ENCODE measurements at places on chromosomes 11 and 22.

- DNase-seq: no peak
Observed at GRCh38 chr11:130457623-130458409, 9.4 kb downstream of the ADAMTS15 start.

GRCh38 chr22:45887202-45888131, 89.5 kb downstream of the WNT7B start:
- no peak for DNase-seq

DNA sequence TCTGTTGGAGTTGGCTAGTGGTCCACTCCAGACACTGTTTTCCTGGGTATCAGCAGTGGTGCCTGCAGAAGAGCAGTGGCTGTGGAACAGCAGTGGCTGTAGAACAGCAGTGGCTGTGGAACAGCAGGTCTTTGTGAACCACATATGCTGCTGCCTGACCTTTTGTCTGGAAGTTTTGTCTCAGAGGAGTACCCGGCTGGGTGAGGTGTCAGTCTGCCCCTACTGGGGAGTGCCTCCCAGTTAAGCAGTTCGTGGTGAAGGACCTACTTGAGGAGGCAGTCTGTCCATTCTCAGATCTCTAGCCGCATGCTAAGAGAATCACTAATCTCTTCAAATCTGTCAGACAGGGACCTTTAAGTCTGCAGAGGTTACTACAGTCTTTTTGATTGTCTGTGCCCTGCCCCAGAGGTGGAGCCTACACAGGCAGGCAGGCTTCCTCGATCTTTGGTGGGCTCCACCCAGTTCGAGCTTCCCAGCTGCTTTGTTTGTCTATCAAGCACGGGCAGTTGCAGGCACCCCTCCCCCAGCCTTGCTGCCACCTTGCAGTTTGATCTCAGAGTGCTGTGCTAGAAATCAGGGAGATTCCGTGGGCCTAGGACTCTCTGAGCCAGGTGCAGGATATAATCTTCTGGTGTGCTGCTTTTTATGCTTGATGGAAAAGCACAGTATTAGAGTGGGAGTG, 89.1 kb upstream of the TRIM48 start:
- DNase-seq: no peak

DNA sequence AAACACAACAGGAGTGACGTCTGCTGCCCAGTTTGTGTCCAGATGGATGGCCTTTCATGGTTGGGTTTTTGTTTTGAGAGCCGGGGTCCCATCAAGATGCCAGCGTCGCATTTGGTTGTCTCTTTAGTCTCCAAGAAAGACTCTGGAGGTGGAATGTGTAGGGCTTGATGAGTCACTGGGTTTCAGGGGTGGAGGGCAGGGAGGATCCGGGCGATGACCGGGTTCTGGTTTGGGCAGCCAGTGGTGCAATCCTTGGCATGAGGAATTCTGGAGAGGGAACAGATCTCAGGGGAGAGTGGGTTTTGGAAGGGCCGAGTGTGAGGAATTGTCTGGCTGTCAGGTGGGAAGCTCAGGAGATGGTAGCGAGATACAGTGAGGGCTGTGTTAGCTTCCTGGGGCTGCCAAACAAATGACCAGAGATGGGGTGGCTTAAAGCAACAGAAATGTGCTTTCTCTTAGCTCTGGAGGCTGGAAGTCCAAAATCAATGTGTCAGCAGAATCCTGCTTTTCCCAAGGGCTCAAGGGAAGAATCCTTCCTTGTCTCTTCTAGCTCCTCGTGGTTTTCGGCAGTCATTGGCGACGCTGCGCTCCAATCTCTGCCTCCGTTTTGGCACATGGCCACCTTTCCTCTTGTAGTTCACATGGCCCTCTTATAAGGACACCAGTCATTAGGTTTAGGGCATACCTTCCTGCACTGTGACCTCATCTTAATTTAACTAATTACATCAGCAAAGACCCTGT, 26.4 kb upstream of the PPFIA1 start:
- no peak for DNase-seq

DNA sequence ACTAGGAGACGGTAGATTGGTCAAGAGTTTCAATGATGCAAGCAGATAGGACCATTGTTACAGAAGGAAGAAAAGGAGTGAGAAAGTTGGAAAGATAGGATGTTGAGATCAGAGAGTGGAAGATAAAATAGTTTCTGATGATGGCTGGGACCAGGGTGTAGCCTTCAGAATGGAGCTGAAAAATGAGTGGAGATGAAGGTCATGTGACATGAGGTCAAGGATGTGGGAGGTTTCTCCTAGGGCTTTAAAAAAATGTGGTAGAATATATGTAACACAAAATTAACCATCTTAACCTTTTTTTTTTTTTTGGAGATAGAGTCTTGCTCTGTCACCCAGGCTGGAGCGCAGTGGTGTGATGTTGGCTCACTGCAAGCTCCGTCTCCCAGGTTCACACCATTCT, 18.3 kb upstream of the PEX26 start:
- no peak for DNase-seq

DNA sequence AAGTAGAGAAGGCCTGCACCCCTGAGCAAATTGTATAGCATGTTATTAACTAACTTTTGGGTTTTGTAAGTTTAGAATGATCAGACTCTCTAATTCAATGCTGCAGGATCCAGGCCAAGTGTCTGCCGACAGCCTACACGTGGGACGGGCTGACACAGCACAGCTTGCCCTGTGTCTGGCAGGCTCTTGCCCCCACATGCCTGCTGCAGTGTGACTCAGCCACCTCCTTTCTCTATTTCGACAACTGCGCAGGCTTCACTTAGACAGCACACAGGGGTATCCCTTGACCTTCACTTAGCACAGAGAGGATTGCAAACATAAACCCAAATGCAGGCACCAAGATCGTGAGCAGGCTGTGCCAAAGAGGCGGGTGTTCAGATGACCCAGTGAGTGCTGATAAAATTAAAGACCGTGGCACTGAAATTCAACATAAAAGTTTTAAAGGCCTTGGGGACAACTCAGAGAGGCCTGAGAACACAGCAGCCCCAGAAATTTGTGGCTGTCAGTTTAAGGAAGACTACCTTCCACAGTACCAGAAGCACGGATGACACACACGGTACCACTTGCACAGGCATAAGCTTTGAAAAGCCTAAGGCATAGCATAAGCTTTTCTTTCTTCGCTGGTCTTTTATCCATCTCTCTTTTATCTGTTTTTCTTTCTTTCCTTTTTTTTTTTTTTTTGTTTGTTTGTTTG, 37.8 kb downstream of the SCN3B start:
- DNase-seq: no peak

- peak; percentile 40 for DNase-seq
Observed at GRCh38 chr11:2149864-2150847, 10.9 kb downstream of the INS start.

DNA sequence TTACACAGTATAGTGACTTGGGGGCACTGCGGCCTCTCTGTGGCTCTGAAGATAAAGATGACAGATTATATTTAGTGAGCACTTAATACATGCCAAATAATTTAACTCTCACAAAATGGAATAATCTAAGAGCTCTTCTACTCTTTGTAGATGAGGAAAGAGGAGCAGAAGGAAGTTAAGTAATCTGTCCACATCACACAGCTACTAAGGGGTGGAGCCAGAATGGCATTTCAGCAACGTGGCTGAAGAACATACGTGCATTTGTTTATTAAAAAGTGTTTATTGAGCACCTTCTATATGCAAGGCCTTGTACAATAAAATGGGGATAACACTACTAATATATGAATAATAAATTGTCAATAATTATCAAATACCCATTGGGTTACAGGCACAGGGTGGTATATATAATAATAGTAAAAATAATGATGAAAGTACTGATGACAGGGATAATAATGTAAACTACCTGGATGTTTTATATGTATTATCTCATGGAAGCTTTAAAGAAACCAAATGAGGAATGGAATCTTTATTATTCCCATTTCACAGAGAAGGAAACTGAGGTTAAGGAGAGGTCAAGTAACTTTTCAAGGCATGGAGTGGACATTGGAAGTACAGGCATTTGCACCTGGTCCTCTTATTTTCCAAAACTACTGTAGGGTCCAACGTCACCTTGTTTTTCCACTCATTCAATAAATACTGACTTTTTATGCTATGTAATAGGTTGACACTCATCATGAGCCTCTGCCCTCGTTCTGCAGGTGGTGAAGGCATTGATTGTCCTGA, 38.0 kb upstream of the IL17RA start:
- DNase-seq: no peak

Data from AG09319 (cell line).